ENCODE measurements at places on chromosomes 7 and 10.
A peak's percentile ranks its signal among the peaks of the same experiment; 100 is the strongest.

DNA sequence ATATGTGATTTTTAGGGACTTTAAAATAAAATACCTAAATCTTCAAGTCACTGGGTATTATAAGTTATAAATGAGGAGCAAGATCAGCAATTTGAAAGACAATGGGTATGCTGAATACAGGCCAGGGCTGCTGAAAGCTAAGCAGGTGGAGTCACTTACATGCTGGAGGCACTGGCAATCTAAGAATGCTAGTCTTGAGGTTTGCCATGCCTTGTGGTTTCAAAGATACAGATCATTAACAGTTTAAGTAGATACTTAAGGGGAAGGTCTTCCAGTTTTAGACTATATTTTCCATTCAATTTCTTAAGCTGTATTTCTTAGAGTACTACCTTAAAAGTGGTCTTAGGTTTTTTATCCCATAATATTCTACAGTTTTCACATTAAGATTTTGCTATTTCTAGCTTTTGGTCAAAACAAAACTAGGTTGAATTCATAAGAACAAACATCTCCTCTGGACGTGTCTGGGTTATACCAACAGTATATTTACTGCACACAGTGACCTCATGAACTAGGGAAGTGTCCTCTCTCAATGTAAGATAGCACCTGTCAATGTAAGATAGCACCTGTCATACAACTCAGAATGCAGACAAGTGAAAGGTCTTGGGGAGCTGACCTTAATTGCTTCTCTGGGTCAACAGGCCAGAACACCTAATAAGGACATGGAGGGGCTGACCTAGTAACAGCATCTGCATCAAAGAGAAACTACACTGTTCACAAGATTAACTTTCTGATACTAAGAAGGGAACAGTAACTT, 2.0 kb downstream of the SRI start:
- no peak for DNase-seq

DNA sequence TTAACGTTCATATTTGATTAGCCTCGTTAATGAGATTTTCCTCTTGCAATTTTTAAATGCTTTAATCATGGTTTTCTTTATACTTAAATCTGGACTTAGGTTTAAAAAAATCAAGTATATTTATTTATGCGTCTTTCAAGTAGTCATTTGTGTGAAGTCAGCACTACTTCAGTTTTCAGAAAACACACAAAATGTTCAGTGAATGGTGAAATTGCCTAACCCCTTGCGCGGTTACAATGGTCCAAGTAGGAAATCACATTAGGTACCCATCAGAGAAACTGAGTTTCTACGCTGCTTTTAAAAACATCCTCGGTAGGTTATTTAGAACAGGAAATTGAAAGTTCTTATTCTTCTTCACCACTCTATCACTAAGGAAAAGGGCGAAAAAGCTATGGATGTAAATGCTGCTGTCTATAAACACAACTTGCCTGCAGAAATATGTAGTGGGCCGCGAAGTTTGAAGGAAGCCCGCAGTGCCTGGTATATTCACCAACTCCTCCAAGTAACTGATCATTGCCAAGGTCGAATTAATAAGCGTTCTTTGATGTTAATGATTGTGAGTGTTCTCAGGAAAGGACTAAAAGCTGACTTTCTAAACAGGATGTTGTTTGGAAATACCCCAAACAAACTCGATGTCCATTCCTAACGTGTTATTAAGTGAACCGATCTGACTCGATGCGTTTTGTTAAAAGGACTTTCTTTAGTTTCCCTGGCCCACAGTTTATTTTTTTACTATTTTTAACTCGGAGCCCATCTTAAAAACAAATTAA, 1.0 kb downstream of the SYPL1 start:
- DNase-seq, result no peak

DNA sequence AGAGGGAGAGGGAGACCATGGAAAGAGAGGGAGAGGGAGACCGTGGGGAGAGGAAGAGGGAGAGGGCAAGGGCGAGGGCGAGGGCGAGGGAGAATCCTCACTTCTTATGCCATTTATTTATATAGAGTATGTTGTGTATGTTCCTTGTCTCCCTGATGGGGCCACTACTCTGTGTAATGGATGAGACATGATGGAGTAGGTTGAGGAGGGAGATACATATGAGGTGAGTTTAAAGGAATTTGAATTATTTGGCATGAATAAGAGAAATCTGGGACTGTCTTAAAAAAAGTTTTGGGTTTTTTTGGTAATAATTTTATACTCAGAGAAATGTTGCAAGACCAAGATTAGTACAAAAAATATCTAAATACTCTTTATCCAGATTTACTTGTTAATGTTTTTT, 20.1 kb downstream of the CCSER2 start:
- DNase-seq, result no peak

- no peak for DNase-seq
These were observed 108.9 kb downstream of the IPMK start for GRCh38 chr10:58158806-58159205.

- no peak for DNase-seq
These were observed 14.1 kb downstream of the BMPR1A start for GRCh38 chr10:86770412-86770960.

DNA sequence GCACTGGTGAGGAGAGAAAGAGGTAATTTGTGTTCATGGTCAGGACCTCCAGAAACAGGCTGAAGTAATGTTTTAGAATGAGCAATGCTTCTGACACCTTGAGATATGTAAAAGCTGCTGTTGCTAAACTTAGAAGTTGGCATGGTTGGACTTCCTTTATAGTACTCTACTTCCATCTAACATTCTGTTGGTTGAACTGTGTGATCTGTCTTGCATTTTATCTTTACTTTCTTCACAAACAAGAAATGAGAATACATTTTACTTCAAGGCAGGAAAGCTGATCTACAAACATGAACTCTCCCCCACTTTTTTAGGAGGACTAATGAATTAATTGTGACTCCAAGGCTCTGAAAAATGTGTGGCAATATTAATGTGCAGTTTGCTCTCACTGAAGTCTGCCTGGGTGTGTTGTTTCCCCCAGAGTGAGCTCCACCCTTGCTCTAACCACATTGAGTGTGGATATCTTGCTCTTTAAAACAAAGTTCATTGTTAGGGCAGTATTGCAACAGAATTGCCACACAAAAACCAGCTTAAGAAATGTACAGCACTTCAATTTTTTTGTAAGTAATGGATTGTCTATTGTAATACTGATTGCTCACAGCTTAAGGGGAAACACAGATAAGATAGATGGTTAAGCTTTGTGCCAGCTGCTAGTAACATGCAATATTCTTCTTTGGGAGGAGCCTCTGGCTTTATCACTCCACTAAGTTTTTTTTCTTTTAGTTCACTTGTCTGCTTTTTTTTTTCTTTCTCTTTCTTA, 69.0 kb downstream of the ADD3 start:
- no peak for DNase-seq

- no peak for DNase-seq
These were observed 497 bp upstream of the RAB11FIP2 start for GRCh38 chr10:118047157-118047719.

DNA sequence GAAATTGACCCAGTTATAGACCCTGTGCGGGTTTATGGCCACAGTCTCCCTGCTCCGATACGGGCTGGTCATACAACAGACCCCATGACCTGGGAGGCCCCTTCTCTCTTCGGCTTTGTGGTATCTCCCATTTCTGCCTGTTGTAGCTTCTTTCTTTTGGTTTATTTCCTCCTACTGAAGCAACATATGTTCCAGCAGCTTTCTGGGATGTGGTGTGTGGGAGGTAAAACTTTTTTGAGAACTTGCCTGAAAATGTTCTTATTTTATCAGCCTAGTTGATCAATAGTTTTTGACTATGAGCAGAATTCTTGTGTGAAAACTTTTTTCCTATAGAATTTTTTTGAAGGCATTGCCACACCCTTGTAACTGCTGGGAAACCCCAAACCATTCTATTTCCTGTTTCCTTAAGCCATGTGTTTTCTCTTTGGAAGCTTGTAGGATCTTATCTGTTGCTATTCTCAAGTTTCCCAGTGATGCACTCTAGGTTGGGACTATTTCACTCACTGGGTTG, 80.0 kb downstream of the DAGLB start:
- no peak for DNase-seq

DNA sequence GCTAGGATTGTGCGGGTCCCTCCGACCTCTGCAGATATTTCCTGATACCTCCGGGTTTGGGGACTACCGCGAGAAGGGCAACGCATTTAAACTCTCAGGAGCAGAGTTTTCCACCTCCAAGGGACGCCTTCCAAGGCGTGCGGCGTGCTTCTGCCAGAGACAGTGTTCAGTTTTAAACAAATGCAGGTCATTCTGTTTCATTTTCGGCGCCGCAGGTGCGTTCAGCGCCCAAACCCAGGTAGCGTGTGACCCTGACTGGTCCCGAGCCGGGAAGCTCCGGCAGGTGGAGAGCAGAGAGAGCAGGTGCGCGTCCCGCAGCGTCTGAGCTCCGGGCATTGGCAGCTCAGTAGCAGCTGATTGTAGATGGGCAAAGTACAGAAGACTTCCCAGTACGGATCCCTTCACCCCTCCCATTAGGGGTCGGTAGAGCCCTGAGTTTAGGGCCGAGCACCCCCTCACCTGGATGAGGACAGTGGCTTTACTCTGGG, 1.4 kb upstream of the CYP26A1 start:
- no peak for DNase-seq

DNA sequence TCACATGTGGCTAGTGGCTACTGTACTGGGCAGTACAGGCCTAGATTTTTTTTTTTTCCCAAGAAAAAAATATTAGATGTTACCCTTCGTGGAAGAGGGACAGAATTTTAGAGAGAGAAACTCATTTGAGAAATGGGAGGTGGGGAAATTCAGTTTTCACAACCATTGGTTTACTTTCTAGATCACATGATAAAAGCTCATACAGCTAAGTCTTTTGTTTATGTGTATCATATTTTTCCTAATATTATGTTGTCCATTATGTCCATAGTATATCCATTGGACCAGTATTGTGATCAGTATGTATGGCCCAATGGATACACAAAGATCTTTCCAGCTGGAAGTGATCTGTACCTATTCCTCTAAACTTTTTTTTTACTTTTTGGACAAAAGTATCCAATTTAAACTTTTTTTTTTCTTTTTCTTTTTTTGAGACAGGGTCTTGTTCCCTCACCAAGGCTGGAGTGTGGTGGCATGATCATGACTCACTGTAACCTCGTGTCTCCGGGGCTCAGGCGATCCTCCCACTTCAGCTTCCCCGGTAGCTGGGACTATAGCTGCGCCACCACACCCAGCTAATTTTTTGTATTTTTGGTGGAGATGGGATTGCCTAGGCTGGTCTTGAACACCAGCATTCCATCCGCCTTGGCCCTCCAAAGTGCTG, 4.1 kb downstream of the CALU start:
- no peak for DNase-seq

DNA sequence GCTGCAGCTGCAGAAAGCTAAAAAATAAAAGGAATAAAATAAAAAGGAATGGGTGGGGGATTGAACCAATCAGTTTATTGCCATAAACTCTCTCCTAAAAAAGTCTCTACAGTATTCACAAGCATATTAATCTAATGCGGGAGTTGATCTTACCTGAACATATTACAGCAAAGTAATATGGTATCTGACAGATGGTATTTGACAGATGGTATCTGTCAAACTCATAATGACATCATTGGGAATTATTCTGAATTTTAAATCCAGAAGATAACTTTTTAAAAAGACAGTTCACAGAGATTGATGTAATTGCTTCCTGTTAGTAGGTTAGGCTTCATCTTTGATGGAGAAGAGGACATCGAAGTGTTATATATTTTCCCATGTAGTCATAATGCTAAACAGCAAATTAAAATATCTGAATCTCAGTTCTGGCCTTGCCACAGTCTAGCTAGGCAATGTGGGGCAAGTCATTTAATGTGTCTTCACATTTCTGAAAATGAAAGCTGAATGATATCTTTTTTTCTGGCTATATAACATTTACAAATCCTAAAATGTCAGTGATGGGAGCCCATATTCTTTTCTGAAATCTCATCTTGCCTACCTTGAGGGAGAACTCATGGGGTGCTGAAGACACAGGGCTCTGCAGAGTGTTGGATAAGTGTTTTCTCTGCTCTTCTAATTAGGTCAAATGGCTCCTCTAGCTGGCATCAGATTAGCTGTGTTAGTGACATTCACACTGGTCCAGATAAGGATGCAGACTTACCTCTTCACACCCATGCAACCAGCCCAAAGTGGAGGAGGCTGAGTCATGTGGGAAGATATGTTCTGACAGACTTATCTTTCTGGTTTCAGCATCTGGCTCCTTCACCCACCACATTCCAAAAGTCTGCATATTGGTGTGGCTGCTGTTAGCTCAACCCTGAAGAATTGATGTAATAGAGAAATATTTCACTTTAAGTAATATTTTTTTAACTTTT, 2.1 kb upstream of the LIPM start:
- DNase-seq, result peak; percentile 49

DNA sequence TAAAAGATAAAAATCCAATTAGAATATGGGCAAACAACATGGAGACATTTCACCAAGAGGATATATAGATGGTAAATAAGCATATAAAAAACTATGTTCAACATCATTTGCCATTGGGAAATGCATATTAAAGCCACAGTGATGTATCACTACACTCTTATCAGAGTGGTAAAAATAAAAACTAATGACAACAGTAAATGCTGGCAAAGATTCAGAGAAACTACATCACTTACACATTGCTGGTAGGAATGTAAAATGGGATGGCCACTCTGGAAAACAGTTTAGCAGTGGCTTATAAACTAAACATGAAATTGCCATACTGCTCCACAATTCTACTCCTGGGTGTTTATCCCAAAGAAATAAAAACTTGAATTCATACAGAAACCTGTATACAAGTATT, 59.2 kb downstream of the CROT start:
- DNase-seq, result peak; percentile 10

DNA sequence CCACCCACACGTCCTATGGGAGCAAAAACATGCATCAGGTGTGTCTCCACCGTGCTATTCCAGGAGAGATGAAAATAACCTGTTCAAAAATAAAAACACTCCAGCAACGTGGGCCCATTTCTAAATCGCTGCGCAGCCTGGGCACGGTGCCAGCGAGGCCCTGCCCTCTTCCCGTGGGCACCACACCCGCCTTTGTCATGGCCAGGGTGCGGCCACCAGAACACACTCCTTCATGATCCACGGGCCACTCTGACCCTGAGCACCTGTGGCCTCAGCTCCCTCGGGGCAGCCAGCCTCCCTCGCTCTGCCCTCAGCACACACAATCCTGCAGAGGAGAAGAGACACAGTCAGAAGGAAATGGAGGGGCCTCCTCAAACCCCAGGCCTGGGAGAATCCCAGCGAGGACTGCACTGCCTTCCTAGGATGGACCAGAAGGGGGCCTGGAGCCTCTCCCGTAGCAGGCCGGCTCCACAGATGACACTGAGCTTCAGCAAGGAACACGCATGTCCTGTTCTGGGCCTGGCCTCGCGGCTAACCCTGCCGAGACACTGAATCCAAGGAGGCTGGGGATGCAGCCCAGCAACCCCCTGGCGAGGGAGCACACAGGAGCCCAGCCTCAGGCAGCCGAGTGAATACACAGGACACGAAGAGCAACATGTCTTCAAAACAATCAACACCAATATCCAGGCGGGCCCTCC, 169.0 kb downstream of the MAD1L1 start:
- DNase-seq, result no peak

- no peak for DNase-seq
These were observed 592.7 kb downstream of the PARD3 start for GRCh38 chr10:34222359-34222758.
